ENCODE measurements at places on chromosomes 4 and X.

DNA sequence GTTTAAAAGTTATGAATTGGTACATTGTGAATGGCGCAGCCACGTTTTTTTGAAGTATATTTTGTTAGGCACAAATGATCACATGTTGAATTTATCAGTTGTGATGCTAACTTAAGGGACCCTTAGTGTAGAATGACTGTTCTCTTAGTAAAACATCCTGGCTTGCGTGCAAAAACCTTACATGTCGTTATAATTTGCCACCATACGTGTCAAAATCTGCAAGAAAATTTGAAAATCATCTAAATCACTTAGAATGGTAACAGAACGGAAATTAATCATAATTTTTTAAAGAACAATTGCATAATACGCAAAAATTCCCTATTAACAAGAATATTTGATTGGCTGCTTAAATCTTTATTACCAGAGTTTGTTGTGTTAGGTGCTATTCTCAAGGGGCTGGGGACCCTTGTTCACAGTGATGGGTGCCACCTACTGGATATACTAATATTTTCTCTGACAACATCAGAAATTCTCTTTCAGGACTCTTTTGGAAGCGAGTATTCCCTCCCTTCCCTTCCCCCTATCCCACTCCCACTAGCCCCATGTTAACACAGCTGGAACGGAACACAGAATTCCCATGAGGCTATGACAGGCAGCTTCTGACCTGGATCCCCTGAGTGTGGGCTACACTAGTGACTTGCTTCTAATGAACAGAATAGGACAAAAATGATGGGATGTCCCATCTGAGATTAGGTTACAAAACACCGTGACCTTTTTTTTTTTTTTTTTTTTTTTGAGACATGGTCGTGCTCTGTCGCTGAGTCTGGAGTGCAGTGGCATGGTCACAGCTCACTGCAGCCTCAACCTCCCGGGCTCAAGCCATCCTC lies 71.8 kb downstream of the SUPT20HL2 start:
- DNase-seq = no peak

DNA sequence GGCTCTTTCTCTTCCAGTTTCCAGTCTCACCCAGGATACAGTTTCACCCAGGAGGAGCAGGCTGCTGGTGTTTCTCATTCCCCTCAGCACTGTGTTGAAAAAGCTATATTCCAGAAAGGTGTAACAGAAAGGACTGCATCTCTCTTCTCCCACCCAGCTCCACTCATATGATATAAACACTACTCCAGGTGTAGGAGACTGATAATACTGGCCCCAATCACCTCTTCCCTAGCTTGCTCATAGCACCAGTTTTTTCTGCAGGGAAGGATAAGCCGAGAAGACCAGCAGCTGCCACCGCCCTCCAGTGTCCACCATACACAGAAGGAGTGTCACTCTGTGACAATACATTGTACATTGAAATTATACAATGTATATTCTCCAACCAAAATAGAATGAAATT lies 105.5 kb upstream of the STK26 start:
- DNase-seq = no peak

- DNase-seq = no peak
Measured at GRCh38 chr4:37561803-37562207, 124.4 kb downstream of the RELL1 start.

DNA sequence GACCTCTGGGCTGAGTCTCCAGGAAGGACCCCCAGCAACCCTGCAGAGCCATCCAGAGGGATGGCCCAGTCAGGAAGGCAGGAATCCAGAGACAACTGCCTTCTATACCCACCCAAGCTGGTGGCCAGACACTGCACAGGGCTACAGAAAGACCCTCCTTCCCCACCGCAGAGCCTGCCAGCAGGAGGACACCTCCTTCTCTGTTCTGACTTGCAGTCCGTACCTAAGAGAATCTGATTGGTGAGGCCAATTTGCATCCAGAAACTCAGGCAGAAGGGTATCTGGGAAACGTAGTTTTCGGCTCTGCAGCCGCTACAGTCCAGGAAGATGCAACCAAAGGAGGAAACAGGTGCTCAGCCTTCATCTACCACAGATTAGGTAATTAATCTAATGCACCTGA lies 155.4 kb upstream of the FRG1 start:
- DNase-seq = no peak

DNA sequence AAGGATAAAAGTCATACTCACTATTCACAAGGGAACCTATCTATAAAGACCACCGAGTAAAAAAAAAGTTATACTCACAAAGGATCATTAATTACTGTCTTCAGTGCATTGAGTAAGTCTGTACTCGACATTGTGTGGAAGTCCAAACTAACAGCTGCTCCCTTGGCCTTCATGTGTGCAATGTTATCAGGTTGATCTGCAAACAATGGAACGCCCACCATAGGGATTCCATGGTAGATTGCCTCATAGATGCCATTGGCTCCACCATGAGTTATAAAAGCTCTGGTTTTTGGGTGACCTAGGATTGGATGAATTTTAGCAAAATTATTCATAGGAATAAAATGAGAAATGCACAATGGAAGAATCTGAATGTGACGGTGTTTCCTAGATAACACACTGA lies 10.6 kb downstream of the UGT2B4 start:
- no peak for DNase-seq

DNA sequence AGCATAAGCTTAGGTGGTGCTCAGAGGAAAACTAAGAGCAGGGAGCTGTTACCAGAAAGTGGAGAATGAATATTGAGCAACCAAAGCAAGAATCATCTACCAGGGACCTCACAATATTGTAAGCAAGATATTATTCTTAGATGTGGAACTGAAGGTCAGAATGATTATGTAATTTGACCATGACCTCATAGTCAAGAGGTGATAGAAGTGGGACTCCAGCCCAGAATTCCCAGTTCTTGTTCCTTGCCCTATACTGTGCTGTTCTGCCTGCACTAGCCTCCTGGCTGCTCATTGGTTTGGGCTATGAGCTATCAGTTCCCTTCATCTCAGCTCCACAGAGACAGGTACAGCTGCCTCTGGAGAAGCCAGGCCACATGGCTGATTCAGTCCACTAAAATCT lies 229.4 kb downstream of the LDB2 start:
- no peak for DNase-seq

DNA sequence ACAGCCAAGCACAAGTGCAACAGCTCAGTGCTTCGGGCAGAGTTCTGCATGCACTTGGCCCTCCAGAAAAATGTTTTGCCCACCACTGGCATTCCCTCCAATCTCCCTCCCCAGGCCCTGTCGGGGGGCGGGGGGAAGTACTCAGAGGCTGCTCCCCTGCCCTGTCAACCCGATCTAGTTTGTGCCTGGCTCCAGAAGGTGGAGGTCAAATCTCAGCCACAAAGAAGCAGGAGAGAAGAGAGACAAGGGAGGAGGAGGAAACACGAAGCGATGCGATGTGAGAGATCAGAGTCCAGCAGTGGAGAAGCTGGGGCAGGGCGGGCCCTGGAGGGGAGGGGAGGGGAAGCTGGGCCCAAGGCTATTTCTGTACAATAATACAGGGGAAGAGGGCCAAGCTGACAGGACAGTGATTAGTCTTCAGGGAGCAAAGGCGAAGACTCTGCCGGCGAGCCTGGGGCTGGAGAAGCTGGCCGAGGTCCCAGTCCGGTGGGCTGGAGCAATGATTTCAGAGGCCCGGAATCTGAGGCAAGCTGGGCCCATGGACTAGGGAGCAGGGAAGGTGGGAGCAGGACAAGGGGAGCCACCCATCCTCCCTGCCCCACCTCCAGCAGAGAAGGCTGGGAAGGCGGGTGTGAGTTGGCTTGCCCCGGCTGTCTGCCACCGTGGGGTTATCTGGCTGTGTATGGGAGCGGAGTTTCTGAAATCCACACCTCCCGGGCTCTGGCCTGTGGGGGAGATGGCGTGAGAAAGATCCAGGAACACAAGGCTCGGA lies 167.1 kb downstream of the EFNB1 start:
- no peak for DNase-seq

- no peak for DNase-seq
Measured at GRCh38 chrX:71618303-71618721, at the start of gene CXCR3. CXCR3 (minus strand) TSS chrX:71618511; CDS start chrX:71618449, 62 bp downstream.

- no peak for DNase-seq
Measured at GRCh38 chr4:156677131-156677531, 294.5 kb downstream of the PDGFC start.

GRCh38 chr4:147809211-147809610 lies 77.3 kb downstream of the ARHGAP10 start:
- no peak for DNase-seq

DNA sequence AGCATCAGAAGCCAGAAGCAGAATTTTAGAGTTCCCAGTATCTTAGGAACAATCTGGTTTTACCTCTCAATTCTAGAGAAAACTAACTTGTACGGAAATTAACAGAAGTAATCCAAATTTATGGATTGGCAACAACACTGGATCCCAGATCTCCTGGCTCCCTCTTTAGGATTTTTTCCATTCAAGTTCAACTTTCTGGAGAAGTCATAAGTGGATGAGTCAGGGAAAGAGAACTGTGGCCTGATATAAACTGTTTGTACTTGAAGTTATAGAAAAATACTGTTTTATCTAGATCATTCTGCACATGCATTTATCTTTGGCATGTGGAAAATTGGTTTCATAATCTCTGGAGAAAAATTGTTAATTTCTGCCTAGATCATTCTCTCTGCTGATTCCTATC lies 380.4 kb downstream of the PCDH7 start:
- no peak for DNase-seq

DNA sequence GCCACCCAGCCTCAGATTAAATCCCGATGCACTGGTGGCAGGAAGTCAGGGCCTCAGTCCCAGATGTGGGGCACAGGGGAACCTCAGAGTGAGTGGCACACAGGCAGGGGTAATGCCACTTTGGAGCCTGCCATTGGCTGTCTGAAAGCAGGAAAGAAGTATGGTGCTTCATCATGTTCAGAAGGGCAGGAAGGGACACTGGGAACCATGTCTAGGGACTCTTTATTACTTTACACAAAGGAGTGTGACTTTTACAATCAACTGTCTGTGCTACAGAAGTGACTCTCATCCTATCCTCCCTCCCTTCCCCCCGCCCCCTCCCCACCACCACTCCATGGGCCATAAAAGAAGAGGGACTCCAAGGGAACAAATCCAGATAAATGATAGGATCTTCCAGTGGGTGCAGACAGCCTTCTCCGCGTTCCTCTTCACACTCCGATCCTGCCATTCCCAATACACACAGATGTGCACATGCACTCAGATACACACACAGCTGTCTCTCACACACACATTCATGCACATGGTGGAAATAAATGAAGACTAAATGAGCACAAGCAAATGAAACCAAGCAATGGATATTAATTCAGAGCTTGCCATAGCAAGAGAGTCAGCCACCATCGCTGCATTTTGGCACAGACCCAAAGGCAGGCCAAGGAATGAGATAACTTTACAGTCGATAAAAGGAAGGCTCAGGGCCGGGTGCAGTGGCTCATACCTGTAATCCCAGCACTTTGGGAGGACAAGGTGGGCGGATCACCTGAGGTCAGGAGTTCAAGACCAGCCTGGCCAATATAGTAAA lies 2.5 kb upstream of the TMEM154 start:
- no peak for DNase-seq

DNA sequence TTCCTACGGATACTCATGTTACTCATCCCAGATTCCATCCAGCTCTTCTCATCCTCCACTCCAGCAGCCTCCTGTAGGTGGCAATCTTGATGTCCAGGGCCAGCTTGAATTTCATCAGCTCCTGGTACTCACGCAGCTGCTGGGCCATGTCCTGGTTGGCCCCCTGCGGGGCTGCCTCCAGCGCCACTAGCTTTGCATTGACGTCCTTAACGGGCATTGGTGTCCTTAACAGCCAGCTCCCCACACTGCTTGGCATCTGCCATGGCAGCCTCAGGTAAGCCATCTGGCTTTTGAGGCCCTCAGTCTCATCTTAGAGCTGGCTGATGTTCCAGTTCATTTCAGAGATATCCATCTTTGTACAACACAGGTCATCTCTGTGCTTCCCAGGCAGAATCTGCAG lies 223.7 kb downstream of the FGF13 start:
- DNase-seq = no peak

GRCh38 chr4:81470456-81471297 lies 1.0 kb downstream of the RASGEF1B start:
- peak; percentile 5 for DNase-seq

DNA sequence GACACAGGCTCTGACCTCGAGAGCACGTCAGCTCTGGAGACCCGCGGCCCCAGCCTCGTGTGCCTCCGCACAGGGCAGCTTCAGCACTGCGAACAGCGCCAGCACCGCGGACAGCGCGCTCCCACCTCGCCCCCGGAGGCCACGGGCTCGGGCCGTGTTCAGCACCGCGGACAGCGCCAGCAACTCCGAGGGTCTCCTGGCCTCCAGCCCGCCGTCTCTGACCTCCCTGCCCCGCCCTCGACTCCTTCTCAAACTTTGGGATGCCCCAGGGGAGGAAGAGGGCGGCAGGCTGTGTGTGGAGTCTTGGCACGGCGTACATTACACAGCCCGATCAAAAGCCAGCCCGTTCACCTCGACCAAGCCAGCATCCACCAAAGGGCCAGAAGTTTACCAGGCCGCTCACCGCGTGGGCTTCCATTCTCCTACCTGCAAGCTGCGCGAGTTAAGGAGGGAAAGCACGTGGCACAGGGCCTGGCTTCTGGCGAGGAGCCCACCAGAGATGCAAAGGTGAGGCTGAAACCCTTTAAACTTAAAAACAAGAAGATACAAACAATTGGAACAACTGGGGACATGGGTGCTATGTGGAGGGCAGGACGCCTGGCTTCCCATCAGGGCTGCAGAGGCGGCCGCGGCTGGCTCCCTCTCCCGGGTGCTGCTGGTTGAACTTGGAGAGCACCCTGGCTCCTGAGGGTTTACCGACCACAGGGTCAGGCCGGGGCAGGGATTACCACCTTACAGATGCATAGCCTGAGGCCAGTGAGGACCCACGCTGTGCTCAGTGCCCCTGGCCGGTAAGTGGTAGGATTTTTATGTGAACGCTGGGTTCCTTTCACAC lies 4.5 kb upstream of the NKX1-1 start:
- DNase-seq = no peak

DNA sequence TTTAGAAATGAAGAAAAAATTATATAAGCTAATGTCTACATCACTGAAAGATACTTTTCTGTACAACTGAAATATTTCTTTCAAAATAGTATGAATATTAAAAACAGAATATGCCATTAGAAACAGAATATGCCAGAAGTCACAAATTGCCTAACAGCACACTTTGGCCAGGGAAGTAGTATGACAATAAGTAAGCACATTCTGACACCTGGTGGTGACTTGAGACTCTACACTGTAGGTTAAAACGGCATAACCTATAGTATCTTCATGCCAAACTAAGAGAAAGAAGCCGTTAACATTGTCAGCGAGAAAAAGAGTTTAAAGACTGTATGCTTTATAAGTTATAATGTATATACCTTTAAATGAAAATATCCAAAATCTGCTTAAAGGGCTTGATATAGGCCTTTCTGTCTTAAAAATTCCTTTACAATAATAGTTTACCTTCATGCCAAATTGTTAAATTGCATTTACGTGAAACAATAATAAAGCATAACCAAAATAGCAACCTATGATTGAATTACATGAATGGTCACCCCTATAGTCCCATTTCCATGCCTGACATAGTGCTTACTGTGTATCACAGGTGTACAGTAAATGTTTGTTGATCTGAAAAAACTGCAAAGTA lies 32.8 kb downstream of the FAM13A start:
- no peak for DNase-seq

GRCh38 chrX:34659575-34659974 lies 2.5 kb upstream of the TMEM47 start:
- no peak for DNase-seq
